GF-D8 (cell line): ENCODE measurements at places on chromosomes 7 and 10.

DNA sequence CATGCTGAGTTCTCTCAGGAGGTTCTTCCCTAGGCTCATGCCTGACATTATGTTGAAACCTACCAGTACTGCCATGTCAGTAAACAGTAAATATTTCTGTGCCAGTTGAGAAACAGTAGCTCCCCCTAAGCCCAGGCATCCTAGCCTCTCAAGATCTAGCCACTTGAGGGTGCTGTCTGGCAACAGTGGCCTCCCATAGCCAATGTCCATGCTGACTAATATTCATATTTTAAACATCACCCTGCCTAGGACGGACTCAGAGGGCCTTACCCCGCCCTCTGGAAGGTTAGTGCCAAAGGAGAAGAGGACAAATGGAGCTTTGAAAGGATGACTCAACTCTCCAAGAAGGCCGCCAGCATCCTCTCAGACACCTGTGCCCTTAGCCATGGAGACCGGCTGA, 7.7 kb downstream of the ACSM6 start:
- no peak for DNase-seq

DNA sequence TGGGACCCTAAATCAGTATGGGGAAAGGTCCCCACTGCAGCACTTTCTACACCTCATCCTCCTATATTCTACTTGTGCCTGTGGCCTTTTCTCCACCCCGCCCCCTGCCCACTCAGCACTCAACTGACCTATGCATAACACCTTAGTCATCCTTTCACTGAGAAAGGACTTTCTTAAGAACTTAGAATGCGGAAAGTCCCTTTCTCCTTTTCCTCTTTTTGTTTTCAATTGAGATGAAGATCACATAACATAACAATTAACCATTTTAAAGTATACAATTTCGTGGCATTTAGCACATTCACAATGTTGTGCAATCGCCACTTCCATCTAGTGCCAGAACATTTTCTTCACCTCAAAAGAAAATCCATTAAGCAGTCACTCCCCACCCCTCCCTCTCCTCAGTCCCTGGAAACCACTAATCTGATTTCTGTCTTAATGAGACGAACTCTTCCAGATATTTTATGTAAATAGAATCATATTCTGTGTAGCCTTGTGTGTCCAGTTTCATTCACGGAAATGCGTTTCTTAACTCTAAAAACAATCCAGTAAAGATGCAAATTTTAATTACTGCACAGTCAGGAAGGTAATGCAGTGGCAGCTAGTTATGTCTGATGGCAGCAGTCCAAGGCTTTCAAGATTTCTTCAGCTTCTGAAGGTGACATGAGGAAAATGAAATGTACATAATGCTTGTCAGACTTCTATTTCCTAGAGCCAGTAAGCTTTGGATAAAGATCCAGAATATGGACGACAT, 41.7 kb downstream of the FAS start:
- DNase-seq: no peak

- no peak for DNase-seq
Measured at GRCh38 chr7:4878336-4879335, 4.9 kb downstream of the RADIL start.

DNA sequence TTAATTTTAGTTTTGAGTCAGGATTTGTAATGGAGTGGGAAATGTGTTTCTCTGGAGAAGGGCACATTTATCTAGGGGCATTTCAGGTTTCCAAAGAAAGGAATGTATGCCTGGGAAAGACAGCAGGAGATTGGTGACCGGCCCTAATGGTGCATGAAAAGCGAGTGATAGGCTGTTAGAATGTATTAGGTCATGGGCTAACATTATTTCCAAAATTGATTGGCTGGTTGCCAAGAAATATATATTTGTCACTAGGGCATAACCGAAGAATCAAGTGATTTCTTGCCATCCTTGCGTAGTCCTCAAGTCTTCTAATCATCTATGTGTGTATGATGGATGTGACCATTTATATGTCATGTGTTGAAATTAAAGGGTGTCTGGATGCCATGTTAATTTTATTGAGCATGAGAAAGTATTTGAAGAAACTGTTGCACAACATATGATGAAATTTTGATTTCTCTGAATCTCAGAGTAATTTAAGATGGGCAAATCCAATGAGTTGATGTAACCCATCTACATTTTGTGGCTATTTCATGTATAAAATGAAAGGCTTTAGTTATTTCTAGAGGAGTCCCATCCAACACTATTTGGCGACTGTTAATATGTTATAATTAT, 248.4 kb downstream of the BMPER start:
- no peak for DNase-seq

DNA sequence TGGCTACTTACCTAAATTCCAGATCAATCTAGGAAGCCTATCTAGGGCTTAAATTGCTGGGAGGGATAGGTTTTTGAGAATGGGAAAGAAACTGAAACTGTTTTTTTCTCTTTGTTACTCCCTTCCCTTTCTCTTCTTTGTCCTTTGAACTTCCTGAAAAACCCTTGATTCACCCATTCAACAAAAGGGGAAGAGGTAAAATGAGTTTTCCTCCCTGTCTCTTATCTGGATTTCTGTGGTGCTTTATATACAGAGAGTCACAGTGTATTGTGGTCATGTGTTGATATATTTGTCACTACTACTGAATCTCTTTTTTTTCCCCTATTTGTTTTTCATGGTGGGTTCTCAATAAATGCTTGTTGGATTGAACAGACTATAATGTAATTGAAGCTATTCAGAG, 19.8 kb upstream of the NUP205 start:
- peak; percentile 31 for DNase-seq

GRCh38 chr7:134182078-134182477, 54.9 kb downstream of the LRGUK start:
- DNase-seq: no peak

- DNase-seq: no peak
Measured at GRCh38 chr7:20288036-20288435, 42.7 kb upstream of the ITGB8 start.

- no peak for DNase-seq
Measured at GRCh38 chr7:12893292-12893691, 205.9 kb downstream of the ARL4A start.

- DNase-seq: no peak
Measured at GRCh38 chr10:122246830-122247520, 24.1 kb upstream of the BTBD16 start.

DNA sequence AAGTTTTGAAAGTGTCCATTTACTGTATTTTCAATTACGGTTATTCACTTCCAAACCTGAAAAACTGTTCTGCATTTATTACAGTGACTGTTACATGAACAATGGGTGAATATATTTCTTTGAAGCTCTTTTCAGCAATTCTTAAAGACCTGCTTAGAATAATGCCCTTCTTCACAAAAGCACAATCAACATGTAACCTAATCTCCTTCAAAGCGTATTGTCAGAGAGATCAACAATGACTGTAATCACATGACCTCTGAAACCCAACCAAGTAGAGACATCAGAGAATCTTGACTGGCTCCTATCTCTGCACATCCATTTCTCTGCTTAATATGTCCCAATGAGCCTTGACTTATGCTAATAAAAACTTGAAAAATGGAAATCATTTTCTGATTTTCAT, 126.7 kb downstream of the NRCAM start:
- no peak for DNase-seq

DNA sequence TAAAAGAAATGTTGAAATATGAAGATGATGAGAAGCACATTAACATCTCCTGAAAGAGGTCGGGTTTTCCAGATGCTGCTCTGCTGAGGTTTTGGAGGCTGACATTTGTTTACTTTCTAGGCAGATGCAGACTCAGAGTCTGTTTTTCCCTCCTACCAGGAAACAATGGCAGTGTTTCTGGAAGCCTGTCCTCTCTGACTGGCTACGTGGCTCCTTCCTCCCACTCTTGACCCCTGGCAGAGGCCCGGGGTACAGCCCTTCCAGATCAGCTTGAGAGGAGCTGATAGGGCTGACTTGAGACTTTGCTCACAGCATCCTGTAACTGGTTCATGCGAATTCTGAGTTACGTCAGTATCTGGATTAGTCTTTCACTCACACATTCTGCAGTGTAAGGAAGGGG, 41.1 kb upstream of the IL15RA start:
- no peak for DNase-seq

DNA sequence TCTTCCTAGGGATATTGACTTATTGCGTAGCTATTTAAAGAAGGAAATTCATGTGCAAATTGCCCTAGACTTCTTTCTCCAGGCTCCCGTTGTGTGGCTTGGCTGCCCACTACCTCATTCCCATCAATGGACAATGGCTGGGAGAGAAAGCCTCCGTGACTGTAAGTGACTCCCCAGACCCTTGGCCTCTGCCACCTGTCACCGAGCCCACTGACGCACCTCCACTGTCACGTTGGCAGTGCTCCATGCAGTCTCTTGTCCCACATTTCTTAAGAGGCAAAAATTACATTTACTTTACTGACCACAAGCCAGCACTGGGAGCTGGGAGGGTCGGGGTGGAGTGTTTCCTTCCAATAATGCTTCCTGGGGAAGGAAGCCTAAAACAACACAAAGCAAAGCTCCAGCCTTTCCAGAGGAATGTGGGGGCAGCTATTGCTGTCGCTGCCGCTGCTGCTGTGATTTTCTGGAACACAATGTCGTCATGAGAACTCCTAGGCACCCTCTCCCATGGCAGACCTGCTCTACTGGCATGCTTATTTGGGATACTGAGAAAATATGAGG, 89.7 kb upstream of the STEAP1B start:
- no peak for DNase-seq

DNA sequence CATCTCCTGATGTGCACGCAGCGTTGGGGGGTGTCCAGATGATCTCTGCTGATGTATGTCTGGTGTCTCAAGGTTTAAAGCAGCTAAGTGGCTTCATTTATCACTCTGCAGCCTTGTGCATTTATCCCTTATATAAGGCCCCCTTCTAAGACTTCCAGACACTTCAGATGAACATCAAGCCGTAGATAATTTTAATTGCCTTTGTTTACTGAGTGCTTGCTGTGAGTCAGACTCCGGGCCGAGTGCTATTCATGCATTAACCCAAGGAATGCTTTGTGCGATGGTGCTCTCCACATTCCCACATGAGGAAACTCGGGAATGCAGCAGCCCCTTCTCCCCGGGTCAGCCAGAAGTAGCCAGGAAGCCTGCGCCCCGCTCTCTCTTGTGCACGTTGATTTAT, 328.6 kb upstream of the COBL start:
- no peak for DNase-seq

DNA sequence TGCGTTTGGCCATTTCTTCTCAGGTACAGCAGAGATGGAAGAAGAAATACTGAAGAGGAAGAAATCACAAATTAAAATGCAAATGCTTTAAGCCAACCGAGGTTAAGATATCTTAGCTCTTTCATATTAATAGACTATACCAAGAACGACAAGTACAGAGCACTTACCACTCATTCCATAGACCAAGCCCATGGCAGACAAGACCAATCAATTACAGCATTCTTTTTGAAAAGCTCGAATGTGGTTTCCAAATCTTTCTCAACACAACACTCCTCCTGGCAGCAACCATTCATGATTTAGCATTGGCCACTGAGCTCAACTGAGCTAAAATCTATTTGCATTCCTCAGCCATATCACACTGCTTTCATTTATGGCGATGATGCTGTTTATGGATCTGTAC, 2.7 kb downstream of the ASAH2 start:
- no peak for DNase-seq

- DNase-seq: no peak
Measured at GRCh38 chr7:137110091-137110509, 233.4 kb downstream of the PTN start.

DNA sequence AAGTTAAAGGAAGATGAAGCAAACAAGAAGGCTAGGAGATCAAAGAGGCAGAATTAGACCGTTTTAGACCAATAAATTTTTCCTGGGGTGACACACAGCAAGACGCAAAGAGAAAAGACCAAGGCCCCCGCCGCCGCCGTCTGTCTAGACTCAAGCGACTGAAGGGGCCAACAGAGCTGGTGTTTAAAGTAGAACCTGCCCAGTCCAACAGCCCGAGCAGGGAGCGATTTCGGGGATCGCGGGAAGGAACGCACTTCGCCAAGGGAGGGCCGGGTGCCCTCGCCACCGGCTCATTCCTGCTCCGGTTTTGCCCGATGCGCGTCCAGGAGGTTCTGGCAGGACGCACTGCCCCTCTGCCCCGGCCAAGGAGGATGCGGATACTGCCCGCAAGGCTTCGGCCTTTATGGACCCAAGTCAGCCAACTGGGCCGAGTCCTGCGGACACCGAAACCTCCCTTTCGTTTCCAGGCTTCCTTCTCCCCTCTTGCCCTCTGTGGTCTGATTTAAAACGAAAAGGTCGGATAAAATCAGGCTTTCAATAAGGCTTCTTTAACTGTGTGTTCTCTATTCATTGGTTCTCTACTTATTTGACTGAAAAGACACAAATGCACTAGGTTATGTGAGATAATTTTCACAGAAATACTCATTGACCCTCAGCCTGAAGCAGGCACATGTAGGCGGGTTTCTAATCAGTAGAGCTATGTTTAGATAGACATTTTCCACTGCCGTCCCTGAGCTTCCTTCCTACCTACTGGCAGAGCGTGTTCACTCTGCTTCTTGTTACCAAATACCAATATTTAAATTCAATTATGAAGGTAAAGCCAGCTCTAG, 2.2 kb upstream of the HOXA7 start:
- no peak for DNase-seq

DNA sequence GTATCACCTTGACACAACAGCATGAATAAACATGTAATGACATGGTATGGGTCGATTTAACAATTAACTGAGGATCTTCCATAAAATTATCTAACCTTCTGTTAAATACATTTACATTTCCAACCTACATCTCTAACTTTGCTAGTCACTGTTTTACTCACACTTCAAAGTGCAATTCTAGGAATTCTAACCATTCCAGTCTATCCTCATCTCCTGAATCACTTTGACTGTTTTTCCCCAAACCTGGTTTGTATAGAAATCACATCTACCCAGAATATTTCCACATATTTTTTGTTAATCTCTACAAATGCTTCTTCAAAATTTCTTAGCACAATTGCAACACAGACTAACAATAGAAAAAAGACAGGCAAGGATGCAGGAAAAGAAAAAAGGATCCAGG, 6.2 kb downstream of the ABI1 start:
- DNase-seq: no peak

DNA sequence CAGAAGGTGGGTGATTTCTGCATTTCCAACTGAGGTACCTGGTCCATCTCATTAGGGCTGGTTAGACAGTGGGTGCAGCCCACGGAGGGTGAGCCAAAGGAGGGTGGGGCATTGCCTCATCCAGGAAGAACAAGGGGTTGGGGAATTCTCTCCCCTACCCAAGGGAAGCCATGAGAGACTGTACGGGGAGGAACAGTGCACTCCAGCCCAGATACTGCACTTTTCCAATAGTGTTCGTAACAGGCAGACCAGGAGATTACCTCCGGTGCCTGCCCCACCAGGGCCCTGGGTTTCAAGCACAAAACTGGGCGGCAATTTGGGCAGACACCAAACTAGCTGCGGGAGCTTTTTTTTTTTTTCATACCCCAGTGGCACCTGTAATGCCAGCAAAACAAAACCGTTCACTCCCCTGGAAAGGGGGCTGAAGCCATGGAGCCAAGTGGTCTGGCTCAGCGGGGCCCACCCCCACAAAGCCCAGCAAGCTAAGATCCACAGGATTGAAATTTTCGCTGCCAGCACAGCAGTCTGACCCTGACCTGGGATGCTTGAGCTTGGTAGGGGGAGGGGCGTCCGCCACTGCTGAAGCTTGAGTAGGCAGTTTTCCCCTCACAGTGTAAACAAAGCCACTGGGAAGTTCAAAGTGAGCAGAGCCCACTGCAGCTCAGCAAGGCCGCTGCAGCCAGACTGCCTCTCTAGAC, 31.2 kb downstream of the ARMC10 start:
- no peak for DNase-seq

- no peak for DNase-seq
Measured at GRCh38 chr7:123211545-123211944, 11.8 kb upstream of the SLC13A1 start.
